ENCODE measurements at places on chromosomes 1 and 21. TPM values are rescaled to one million over a fixed set of nuclear protein-coding genes. Genes with fewer than 3 reads are reported as not detected.

DNA sequence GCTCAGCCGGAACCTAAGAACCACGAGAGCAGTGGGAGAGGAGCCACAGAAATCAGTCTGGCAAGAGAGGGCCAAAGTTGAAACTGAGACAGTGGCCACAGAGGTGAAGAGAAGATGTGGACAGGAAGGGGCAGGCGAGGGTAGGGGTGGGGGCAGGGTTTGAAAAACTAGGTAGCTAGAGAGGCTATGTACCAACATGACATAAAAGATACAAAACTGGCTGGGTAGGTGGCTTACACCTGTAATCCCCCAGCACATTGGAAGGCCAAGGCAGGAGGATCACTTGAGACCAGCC, 28.4 kb upstream of the TIAM1 start:
- no peak for DNase-seq

DNA sequence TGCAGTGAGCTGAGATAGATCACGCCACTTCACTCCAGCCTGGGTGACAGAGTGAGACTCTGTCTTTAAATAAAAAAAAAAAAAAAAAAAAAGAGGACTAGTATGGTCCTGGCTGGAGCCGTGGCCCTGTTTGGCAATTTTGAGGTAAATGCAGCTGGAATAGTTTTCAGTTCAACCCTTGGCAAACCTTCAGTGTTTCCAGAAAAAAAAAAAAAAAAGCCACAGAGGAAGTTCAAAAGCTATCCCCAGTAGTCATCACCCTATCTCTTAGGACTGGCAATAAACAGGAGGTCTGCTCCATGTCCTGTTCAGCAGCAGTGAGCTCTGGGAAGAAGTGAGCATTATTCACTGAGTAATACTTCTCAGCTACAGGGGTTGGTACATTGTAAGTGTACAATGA, 56.8 kb upstream of the ERRFI1 start:
- peak; percentile 26 for DNase-seq

GRCh38 chr1:65581119-65581518, 160.7 kb downstream of the LEPR start:
- no peak for DNase-seq

GRCh38 chr1:156608981-156609380, 7.7 kb upstream of the GPATCH4 start:
- no peak for DNase-seq

- no peak for DNase-seq
These were observed 23.7 kb downstream of the CD1D start for GRCh38 chr1:158204458-158204827.

DNA sequence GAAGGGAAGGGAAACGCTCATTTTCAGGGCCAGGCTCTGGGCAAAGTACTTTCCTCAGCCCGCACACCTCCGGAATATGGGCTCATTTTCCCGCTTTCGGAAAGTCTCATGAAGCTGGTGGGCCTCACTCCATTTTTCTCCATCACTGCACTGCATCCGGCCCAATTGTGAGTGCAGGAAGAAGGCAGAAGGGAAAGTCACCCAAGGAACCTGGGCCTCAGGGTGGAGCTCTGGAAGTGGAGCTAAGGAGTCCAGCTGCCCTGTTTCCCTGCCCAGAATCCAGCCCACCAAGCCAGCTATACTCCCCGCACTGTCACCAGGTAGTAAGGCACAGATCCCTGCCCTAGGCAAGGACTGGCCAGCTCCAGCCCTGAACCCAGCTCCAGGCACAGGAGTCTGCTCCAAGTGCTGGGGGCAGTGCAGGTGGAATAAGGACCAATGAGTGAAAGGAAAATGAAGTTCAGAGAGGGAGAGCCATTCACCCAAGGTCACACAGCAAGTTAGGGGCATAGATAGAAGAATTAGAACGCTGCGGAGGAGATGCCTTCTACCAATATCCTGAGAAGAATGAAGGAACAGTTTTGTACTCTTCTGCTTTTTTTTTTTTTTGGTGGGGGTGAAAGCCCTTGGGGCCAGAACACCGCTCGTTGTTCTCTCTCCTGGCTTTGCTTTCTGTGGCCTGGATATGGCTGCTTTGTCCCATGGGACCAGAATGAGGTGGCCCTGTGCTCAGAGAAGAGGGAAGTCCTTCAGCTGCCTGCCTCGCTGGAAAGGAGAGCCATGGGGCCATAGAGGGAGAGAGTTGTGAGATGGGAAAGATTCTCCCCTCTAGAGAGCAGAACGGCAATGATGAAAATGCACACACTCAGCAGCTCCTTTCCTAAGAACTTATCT, 10.0 kb downstream of the LRP8 start:
- no peak for DNase-seq

GRCh38 chr1:219463636-219464035, 149.3 kb downstream of the ZC3H11B start:
- DNase-seq = no peak

Gene SZRD1
- total RNA-seq = 97.3 TPM

Gene PKP1
- 0.38 TPM for total RNA-seq
